ENCODE measurements at places on chromosomes 2 and 18.

DNA sequence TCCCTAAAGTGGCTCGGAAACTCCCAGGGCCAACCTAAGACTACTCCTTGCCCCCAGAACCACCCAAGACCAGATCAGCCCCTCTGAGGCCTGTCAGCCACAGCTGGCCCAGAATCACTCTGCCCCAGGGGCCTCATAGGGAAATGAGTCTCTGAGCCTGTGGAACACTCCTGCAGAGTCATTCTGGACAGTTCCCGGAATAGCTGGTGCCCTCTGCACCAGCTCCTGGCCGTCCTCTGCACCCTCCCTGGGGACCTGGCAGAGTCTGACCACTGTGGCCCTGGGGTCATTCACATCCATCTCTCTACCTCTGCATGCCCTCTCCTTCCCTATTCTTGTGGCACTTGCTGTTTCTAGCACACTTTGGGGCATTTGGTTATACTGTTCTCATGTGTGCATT is 14.6 kb upstream of the TMEM214 start:
- DNase-seq: no peak

DNA sequence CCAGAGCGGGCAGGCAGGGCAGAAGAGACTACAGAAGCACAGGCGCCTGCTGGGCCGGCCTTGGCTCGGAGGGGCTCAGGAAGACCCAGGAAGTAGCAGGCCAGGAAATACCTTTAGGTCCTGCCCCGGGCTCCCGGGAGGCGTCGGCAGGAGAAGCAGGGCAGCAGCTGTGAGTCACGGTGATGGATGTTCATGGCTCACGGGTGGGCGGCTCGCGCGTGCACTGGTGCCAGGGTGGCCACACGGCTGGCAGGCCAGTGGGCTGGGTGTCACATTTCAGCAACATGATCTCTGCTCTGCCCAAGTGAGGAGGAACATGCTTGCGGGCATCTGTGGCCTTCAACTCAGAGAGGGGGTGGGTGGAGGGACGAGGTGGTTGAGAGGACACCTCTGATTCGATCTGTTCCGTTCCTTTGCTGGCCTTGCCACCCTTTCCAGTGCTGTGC is 139.3 kb downstream of the KLHL29 start:
- DNase-seq: no peak

DNA sequence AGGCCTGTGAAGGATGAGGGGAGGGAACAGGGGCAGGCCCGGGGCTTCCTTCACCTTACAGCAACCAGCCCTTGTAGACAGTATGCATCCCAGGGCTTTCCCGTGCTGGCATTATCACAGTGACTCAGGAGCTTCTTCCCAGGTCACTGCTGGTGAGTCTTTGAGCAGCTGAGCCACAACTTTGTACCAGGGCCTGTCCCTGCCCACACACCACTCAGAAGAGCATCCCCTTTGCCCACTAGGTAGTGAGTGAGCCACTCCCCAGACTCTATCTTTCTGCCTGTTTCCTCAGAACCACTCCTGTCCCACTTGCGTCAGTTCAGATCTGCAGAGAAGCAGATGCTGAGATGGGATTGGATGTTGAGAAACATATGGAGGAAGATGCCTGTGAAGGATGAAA is 69.6 kb upstream of the ALPP start:
- no peak for DNase-seq

DNA sequence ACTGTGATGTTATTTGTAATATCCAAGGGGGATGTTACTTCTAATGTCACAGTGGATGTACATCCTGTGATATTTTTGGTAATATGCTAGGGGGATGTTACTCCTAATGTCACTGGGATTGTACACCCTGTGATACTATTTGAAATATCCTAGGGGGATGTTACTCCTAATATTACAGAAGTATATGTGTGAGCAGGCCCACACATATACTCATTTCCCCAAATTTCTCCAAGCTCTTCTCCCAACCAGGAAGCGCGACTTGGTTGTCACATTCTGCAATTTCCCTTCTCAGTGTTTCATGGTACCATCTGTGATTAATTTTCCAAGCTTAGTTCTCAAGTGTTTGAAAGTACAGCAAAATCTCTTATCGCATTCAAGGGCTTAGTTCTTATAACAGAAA is 29.5 kb upstream of the CHN1 start:
- no peak for DNase-seq

DNA sequence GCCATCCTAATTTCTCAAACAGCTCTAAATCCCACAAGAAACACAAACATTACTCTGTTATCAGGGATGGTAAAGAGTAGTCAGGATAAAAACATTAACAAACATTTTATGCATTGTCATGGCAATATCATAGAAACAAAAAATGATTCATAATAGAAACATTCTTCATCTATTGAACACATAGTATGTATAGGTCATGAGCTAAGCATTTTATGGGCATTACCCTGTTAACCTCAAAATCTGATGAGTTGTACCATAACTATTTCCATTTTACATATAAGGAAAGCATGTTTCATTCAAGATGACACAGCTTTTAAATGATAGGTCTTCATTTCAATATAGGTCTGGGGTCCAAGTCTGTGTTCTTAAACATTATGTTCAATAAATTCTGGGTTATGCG is 344.9 kb downstream of the RND3 start:
- DNase-seq: no peak

- no peak for DNase-seq
Measured at GRCh38 chr2:84579661-84580060, 63.4 kb downstream of the DNAH6 start.

DNA sequence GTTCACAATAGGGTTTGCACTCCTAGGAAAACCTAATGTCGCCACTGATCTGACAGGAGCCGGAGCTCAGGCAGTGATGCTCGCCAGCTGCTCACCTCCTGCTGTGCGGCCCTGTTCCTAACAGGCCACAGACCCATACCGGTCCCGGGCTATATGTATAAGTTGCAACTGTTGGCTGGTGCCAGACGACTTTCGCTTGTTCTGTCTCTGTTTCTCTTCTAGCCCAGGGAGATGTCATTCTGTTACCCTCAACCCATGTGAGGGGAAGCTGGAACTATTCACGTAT is 170.3 kb downstream of the BCL2 start:
- no peak for DNase-seq

DNA sequence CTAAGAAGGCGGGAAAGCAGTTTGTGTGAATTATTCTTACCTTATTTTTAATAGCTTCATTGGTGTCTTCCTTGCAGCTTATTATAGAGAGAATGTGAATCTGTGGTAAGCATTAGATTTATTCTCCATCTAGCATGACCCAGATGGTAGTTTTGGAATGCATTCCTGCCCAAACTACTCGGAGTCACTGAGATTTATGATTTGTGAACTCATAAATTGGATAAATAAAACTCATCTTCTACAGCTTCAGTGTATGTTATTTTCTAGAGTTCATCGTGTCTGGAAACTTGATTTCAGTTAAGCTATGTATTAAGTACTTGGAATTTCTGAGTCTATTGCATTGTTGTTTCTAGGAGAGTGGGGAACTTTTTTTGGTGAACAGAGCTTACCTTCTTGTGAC is 170.5 kb downstream of the FAM210A start:
- DNase-seq: no peak

DNA sequence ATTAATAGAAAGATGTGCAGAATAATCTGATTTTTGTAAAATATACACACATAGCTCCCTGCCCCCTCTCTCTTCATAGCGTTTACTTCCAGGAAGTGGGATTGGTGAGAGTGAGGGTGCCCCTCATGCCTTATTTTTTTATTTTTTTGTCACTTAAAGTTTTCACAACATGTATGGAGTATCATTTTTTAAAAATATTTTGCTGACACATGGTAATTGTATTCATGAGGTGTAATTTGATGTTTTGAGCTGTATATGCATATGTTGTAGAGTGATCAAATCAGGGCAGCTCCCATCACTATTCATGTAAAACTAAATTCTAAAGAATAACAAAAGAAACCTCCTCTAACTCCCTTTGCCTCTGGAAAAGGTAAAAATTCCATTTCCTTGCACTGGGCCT is 74.7 kb downstream of the VSNL1 start:
- no peak for DNase-seq

- DNase-seq: no peak
Measured at GRCh38 chr2:10120877-10121574, 1.5 kb upstream of the RRM2 start.

DNA sequence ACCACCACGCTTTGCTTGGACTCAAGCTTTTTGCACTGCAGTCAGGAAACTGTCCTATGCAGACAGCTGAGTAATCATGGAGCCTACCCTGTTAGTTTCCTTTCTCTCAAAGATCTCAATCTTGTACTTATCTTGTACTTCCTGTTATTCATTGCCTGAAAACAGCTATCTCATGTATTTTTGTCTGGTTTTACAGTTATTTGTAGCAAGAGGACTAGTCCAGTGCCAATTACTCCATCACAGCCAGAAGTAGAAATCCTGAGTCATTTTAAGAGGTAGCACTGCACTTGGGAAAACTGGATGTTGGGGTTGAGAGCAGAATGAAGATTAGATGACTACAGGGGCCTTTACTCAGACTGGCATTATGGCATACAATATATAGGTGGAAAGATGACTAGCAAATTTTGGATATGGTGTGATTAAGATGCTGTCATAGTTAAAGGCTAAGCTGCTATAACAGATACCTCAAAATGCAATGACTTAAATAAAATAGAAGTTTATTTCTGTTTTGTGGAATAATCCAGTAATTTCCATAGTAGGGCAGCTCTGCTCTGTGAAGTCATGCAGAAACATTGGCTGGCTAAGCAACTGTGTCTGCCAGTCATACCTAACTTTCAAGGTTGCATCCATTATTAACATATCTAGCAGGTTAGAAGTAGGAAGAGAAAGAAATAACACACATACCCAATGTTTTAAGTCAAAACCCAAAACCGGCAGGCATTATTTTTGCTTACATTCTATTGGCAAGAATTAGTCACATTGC is 21.1 kb upstream of the CHMP3 start:
- DNase-seq: no peak

DNA sequence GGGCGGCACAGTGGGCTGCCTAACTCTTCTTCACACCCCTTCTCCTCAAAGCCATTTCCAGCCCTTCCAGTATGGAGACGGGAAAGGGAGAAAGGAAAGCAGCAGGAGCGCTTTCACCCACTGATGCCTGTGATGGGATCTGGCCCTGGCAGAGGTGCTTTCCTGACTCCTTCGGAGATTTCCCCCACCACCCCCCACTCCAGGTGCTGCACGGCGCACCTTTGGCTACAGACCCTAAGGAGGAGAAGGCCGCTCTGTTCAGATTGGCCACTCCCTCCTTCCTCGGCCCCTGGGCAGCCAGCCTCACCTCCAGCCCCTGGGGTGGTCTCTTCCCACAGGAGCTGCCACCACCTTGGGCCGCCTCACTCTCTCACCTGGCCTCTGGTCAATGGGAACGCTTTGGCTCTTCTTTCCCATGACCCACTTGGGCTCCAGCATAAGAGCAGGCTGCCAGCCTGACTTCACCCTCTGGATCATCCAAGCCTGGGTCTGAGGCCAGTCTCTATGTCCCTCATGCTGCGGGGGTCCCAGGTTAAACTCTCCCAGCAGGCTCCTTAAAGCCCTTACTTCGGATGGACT is 18.4 kb upstream of the MAL start:
- DNase-seq: no peak

DNA sequence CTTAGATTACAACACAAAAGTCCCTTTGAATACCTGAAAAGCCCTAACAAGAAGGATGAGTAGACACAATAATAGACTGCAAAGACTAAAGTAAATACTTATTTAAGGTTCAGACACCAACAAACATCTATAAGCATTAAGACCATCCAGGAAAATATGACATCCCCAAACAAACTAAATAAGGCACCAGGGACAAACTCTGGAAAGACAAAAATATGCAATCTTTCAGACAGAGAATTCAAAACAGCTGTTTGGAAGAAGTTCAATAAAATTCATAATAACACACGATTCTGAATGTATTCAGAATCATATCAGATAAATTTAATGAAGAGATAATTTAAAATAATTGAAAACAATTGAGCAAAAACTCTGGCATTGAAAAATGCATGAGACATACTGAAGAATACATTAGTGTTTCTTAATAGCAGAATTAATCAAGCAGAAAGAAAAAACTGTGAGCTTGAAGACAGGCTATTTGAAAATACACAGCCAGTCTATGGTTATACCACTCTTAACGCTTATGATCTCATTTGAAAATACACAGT is 1388.8 kb downstream of the DSC3 start:
- no peak for DNase-seq

DNA sequence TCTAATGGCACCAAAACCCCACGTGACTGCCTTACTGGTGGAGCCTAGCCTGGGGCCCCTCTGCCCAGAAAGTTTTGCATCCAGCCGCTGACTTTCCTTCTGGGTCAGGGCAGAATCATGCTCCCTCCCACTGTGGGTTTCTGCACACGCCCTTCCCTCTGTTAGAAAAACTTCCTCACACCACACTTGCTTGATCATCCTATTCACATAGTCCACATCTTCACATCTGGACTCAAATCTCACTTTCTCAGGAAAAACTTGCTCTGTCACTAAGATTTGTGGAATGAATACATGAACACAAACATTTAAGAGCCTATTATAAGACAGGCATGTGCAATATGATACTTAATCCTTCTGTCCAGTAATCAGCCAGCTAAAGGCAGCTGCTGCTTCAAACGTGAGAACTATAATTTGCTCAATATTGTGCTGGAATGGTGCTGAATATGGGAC is 274.7 kb downstream of the RND3 start:
- no peak for DNase-seq

GRCh38 chr2:195212586-195212985 is 444.4 kb upstream of the SLC39A10 start:
- DNase-seq: no peak

- no peak for DNase-seq
Measured at GRCh38 chr18:9546468-9546867, 67.9 kb downstream of the PPP4R1 start.

Data from NT2/D1 (cell line).